ENCODE measurements at places on chromosomes 2 and 18. TPM values are rescaled to one million over a fixed set of nuclear protein-coding genes. Genes with fewer than 3 reads are reported as not detected.

Gene QPCT
- 26.1 TPM for total RNA-seq

DNA sequence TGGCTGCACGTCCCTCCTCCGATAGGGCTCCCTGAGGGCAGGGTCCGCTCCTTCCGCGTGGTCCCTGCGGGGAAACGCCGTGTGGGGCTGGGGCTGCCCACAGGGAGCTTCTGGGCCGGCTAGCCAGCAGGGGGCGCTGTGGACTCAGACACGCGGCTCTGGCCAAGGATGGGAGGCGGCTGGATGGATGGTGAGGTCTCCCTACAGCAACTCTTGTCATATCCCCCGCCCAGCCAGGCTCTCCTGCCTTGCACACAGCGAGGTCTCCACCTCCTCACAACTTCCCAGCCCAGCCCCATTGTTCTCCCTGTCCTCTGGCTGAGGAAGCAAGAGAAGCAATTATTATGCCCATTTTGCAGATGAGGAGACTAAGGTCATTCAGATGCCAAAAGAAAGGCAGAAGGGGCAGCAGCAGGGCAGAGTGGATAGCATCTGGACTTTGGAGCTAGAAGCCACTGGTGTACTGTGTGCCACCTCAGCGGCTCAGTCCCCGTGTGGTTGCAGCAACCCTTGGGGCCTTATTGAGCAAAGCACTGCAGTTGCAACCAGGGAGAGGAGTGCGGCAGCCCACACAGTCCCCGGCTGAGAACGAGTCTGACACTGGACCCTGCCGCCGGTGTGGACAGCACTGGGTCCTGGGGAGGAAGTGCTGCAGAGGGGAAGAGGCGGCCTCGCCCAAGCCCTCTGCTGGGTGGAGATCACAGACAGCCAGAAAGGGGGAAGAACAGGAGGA is 99.0 kb downstream of the ZFP36L2 start:
- no peak overlapping the region for H3K4me3 ChIP-seq
- H3K27me3 ChIP-seq: no peaks in the 10 kb centered on the region
- H3K4me1 ChIP-seq: peaks cover 71% of the 10 kb centered on the region
- no peaks in the 10 kb centered on the region for H3K36me3 ChIP-seq

GRCh38 chr2:151051574-151052220 is 210.0 kb downstream of the RBM43 start:
- no peaks in the 10 kb centered on the region for H3K36me3 ChIP-seq
- no peak overlapping the region for H3K27ac ChIP-seq
- no peak overlapping the region for H3K4me3 ChIP-seq
- no peaks in the 10 kb centered on the region for H3K4me1 ChIP-seq
- no peak for DNase-seq

- no peak overlapping the region for H3K4me3 ChIP-seq
- H3K36me3 ChIP-seq: no peaks in the 10 kb centered on the region
- H3K27me3 ChIP-seq: no peaks in the 10 kb centered on the region
- no peak for DNase-seq
Observed at GRCh38 chr2:198254536-198255090, 450.2 kb downstream of the PLCL1 start.

- no peaks in the 10 kb centered on the region for H3K27me3 ChIP-seq
- no peak overlapping the region for H3K27ac ChIP-seq
- H3K4me3 ChIP-seq: no peak overlapping the region
- H3K4me1 ChIP-seq: no peaks in the 10 kb centered on the region
- no peak for DNase-seq
- no peaks in the 10 kb centered on the region for H3K36me3 ChIP-seq
Observed at GRCh38 chr2:107282135-107282534, 396.2 kb upstream of the ST6GAL2 start.

- no peaks in the 10 kb centered on the region for H3K4me1 ChIP-seq
- no peak overlapping the region for H3K27ac ChIP-seq
- peak; percentile 98 for DNase-seq
- no peaks in the 10 kb centered on the region for H3K36me3 ChIP-seq
Observed at GRCh38 chr2:181715033-181715630, 34.8 kb upstream of the NEUROD1 start.

DNA sequence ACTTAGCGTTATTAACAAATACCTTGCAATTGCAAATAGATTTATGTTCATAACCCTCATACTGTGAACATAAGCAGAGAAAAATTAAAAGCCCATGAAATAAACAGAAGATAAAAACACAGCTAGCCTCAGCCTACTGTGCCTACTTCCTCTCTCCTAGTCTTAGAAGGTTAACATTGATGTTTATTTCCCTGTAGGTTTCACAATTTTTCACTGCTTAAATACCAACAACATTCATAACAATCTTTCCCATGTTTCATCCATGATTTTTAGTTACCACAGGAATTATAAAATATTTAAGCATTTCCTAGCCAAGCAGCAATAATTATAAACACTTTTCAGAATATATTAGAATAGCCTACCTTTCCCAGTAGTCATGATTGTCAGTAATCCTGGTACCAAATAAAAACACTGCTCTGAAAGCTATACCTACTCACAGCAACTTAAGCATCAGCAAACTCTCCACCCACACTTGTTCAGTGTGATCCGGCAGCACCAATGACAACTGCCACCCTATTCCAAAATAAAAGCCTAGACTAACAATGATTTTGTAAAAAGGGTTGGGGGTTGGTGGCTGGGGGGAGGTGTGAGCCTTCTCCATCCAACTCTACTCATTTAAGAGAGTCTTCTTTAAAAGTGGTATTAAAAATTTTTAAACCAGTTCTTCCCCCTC is 40.6 kb upstream of the RNU4ATAC start:
- H3K27me3 ChIP-seq: no peaks in the 10 kb centered on the region
- H3K4me3 ChIP-seq: no peak overlapping the region
- no peak overlapping the region for H3K27ac ChIP-seq
- DNase-seq: no peak
- H3K36me3 ChIP-seq: peaks cover 1% of the 10 kb centered on the region
- no peaks in the 10 kb centered on the region for H3K4me1 ChIP-seq

DNA sequence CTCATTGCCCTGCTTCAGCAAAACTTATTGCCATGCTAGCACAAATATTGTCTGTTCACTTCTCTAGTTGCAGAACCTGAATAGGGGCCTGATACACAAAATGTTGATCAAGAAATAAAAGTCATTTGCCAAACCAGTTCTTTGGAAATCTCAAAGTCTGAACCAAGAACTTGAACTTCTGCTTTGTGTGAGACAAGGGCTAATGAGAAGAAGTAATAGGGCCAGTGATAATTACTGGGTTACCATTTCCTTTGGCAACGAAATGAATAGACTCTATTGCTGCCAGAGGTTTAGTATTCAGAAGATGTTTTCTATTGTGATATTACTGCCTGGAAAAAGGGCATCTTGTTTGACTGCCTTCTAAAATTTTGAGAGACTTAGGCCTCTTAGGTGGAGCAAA is 35.0 kb downstream of the TMEFF2 start:
- no peak overlapping the region for H3K27ac ChIP-seq
- H3K4me3 ChIP-seq: no peak overlapping the region
- DNase-seq: no peak
- H3K27me3 ChIP-seq: no peaks in the 10 kb centered on the region
- H3K4me1 ChIP-seq: no peaks in the 10 kb centered on the region
- no peaks in the 10 kb centered on the region for H3K36me3 ChIP-seq

Data from spinal cord (tissue), 10 donors.